Cerebellum (tissue), 4 donors: ENCODE measurements at places on chromosomes 5 and 9. TPM values are rescaled to one million over a fixed set of nuclear protein-coding genes. Genes with fewer than 3 reads are reported as not detected.
A peak's percentile ranks its signal among the peaks of the same experiment; 100 is the strongest.

Gene C9orf50
- not detected for total RNA-seq

Gene NR5A1
- not detected for total RNA-seq

Gene CANX
- total RNA-seq, result 288 TPM

Gene FCN2
- not detected for total RNA-seq

- no peak for DNase-seq
These were observed 88.3 kb upstream of the PRDM9 start for GRCh38 chr5:23419115-23419514.

GRCh38 chr5:134594797-134595457, 37.7 kb downstream of the SAR1B start:
- no peak for DNase-seq

GRCh38 chr9:72476617-72477437, 44.6 kb upstream of the TMC1 start:
- DNase-seq, result no peak

DNA sequence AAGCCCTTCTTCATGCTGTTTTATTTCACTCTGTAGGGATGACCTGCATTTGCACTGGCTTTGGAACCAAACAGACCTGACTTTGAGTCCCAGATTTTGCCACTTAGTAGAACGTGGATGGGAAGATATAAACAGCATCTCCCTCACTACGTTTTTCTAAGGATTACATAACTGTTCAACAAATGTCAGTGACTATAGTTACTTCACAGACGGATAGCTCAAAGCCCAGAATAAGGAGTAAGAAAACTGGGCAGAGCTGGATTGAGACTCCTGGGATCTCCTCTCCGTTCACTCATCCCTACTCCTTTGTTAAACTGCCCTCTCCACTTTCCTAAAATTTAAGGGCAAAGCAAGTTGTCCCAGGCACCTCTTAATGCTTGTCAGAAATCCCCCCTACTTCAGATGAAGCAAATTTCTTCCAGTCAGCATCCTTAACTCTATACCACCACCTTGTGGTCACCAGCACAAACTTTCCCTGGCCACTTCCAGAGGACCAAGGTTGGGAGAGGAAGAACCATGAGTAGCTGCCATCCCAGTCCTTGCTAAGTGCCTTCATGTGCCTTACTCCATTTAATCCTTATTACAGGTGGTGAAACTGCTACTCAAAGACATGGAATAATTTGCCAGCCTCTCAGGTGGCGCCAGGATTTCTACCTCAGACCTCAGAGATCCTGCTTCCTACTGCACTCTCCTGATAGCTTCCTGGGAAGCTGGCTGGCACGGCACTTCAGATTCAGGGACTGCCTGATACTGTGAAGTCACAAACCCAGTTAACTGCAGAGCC, 38.4 kb downstream of the EGR1 start:
- DNase-seq, result peak; percentile 83

Gene NEUROG1
- total RNA-seq, result 2.6 TPM

- DNase-seq, result no peak
These were observed 41.9 kb downstream of the NPR3 start for GRCh38 chr5:32753051-32753450.

Gene SLC4A9
- 0.45 TPM for total RNA-seq

- DNase-seq, result peak; percentile 53
These were observed 55.9 kb downstream of the TMC1 start for GRCh38 chr9:72577212-72577753.
